ENCODE measurements at places on chromosomes 4 and X. TPM values are rescaled to one million over a fixed set of nuclear protein-coding genes. Genes with fewer than 3 reads are reported as not detected.

KLF8 gene
- 2.9 TPM for total RNA-seq

ITM2A gene
- total RNA-seq = 75.8 TPM

COL4A6 gene
- total RNA-seq = not detected

CXCL6 gene
- not detected for total RNA-seq

PLAC8 gene
- total RNA-seq = 314 TPM

CABS1 gene
- not detected for total RNA-seq

- DNase-seq = no peak
- no peaks in the 10 kb centered on the region for H3K36me3 ChIP-seq
- peaks cover 3% of the 10 kb centered on the region for H3K4me1 ChIP-seq
Observed at GRCh38 chr4:176380352-176381157, 60.8 kb downstream of the SPCS3 start.

GRCh38 chr4:121551271-121551670, 145.5 kb downstream of the ANXA5 start:
- no peak for DNase-seq
- no peak overlapping the region for H3K4me3 ChIP-seq
- H3K4me1 ChIP-seq = no peaks in the 10 kb centered on the region
- H3K36me3 ChIP-seq = no peaks in the 10 kb centered on the region

DNA sequence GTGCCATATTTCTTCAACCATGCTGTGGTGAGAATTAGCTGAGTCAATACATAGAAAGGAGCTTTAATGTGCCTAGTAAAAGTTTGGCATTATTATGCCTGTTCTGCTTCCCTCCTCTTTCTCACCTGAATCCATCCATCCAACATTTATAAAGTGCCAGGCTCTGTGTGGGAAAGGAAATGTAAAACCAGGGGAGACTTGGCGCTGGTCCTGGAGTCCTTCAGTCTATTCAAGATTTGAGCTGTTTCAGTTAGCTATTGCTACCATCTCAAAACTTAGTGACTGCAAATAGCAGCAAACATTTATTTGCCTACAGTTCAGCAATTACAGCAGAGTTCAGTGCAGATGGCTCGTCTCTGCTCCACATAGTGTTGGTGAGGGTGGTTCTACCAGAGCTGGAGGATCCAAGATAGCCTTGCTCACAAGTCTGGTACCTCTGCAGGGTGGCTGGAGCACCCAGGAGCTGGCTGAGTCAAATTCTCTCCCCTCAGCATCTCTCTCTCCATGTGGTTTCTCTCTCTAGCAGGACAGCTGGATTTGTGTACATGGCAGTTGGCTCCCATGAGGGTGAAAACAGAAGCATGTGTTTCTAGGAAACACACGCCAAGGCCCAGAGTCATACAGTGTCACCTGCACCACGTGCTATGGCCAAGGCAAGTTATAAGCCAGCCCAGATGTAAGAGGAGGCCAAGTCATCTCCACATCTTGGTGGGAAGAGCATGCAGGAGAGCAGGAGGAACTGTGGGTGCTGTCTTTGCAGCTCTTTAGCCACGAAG, 77.3 kb downstream of the FHDC1 start:
- H3K4me1 ChIP-seq = peaks cover 4% of the 10 kb centered on the region
- no peak for DNase-seq
- H3K4me3 ChIP-seq = no peak overlapping the region
- H3K27ac ChIP-seq = no peak overlapping the region

DNA sequence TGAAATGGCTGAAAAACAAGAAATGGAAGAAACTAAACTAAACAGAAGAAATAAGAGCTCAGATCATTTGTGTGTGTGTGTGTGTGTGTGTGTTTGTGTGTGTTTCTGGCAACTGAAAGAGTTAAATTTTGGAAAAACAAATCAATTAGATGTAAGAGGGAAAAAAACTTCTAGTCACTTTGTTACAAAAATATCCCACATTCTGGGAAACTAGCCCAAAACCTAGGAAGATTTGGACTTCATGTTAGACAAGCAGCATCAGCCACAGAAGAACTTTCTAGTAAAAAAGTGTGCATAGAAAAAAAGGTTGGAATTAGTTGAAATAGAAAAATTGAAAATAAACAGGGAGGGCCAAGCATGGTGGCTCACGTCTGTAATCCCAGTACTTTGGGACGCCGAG, 111.6 kb upstream of the PRKG2 start:
- H3K4me3 ChIP-seq = no peak overlapping the region
- H3K27ac ChIP-seq = no peak overlapping the region
- peaks cover 8% of the 10 kb centered on the region for H3K27me3 ChIP-seq
- H3K4me1 ChIP-seq = no peaks in the 10 kb centered on the region

DNA sequence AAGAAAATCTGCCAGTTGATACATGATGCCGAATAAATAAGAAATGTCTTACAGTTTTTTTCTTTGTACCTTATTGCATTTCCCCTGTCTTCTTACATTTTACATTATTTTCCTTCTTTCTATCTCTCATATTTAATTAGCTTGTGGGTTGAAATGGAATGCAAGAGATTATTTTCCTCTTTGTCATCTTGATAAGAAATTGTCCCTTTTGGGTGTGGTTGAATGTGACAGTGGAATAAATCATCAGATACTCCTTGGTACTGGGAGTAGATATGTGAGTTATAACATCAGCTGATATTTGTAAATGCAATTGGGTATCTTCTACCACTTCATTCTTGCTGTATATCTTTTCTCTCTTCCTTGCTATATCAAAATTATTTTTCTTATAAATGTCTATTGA, 997.4 kb downstream of the RAPGEF2 start:
- H3K4me3 ChIP-seq = no peak overlapping the region
- H3K27me3 ChIP-seq = no peaks in the 10 kb centered on the region
- H3K36me3 ChIP-seq = no peaks in the 10 kb centered on the region
- DNase-seq = no peak

DNA sequence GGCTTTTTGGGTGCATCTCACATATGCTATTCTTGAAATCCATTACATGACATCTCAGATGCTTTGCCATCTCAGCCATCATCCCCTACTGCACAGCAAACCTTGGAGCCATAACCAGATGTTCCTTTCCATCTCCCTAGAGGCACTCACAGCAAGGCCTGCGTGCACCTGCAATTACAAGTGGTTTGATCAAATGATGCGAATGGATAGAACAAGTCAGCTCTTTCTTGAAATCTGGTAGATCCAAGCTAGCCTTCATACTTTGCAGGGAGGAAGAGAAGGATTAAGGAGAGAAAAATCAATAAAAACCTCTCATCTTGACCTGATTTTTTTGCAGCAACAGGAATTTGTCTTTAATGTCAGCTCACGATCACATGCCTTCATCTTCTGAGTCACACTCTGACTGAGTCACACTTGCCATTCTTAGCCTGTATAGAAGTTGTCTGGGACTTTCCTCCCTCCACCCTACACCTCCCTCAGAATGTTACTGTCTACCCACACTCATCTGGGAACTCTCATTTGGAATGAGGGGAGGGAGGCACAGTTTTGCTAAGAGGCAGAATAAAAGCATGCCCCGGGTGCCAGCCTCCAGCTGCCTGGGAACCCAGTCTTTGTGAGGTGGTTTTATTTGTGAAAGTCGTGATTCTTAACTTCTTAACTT, 11.9 kb upstream of the TRIML1 start:
- no peak overlapping the region for H3K4me3 ChIP-seq
- H3K27me3 ChIP-seq = no peaks in the 10 kb centered on the region
- no peaks in the 10 kb centered on the region for H3K4me1 ChIP-seq
- no peaks in the 10 kb centered on the region for H3K36me3 ChIP-seq
- H3K27ac ChIP-seq = no peak overlapping the region

DNA sequence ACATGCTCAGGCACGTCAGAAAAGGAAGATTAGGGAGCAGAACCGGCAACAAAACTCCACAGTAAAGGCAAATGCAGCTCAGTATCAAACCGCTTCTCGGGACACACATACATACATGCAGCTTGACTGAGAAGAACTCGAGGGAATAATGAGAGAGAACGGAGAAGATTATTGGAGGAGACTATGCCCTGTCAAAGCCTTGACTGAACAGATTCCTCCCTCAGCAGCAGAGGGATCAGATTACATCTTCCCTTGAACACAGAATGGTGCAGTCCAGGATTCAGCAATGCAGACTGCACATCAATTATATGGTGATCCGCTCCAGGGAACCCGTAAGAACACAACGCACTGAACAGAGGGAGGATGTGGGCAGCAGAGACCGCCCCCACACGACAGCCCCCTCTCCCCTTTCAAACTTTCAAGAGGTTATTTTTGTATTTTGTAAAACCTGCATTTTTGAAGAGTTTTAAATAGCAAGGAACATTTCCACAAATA, 183.2 kb downstream of the FBXW7 start:
- no peaks in the 10 kb centered on the region for H3K36me3 ChIP-seq
- H3K27me3 ChIP-seq = no peaks in the 10 kb centered on the region
- DNase-seq = no peak
- peak overlapping the region; percentile 49 for H3K4me3 ChIP-seq

GRCh38 chr4:20151436-20151835, 100.3 kb upstream of the SLIT2 start:
- H3K27me3 ChIP-seq = no peaks in the 10 kb centered on the region
- no peaks in the 10 kb centered on the region for H3K4me1 ChIP-seq
- no peak for DNase-seq
- H3K36me3 ChIP-seq = no peaks in the 10 kb centered on the region
- H3K4me3 ChIP-seq = no peak overlapping the region

DNA sequence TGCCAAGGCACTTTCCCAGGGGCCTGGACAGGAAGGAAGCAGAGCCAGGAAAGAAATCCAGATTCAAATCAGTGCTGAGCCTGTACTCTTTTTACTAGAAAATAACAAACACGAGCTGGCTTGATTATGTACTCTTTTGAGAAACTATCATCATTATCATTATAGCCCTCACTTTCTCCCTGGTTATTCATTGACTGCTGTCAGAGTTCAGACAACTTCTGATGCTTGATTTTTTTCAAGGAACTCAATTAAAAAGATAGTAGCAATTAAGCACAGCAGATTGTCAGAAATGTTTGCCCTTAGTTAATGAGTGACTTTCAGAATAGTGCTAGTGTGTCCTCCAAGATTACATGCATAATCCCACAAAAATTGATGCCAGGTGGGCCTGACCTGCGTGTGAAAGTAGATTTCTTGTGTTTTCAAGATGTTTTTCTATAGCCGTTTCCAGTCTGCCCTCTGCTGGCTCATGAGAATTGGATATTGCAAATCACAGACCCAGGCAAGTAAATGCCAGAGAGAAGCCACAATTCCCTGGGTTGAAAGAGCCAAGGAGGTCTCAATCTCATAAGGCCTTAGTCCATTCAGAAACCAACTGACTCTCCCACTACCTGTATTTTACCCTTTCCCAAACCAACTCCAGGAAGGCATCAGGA, 14.3 kb upstream of the PNPLA4 start:
- no peaks in the 10 kb centered on the region for H3K4me1 ChIP-seq
- H3K36me3 ChIP-seq = no peaks in the 10 kb centered on the region
- H3K27ac ChIP-seq = no peak overlapping the region
- H3K4me3 ChIP-seq = no peak overlapping the region

DNA sequence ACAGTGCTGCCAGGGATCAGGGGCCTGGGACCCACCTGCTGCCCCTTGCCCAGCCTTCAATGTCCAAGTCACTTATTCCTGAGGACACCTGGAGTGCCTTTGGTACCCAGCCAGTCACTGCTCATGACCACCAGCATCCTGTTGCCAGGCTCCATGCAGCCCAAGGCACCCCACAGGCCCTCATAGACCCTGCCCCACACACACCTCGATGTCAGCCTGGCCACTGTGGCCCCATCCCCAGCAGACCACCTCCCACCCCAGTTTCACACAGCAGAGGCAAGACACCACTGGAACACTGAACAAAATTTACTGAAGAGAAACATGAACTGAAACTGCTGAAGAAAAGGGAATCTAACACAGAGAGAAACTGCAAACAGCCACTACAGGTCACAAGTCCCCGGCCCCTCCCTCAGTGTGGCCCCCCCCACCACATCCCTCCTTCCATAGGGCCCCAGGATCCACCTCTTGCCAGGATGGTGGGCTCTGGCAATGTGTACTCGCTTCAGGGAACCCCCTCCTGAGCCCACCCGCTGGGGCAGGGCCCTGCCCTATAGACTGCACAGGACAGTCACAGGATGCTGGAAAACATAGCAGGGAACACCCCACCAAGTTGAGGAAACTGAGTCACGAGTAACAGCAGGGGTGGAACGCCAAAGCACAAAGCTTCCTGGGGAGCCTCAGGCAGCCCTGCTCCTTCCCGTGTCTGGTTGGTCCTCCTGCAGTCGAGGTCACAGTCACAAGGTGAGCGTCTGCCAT, 5.2 kb downstream of the PNMA5 start:
- H3K27ac ChIP-seq = no peak overlapping the region
- no peaks in the 10 kb centered on the region for H3K27me3 ChIP-seq
- no peak overlapping the region for H3K4me3 ChIP-seq
- no peaks in the 10 kb centered on the region for H3K36me3 ChIP-seq
- DNase-seq = no peak

DNA sequence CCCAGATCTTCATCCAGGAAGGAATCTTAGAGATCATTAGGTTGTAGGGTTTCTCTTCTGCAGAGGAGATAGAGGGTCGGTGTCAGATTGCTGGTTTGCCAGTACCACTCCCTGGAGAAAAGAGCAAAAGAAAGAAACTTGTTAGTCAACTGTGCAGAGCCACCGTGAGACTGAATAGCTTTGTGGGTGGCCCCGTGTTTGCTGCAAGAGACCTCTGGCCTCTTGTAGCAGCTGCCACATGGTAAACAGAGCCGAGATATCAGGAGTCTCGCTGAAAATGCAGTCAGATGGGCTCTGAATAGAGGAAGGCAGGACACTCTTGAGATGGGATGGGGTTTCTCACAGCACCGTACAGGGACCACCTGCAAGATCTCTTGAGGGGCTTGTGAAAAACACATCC, 149.7 kb downstream of the PTTG2 start:
- no peak overlapping the region for H3K4me3 ChIP-seq
- DNase-seq = no peak
- no peak overlapping the region for H3K27ac ChIP-seq
- H3K27me3 ChIP-seq = no peaks in the 10 kb centered on the region
- H3K4me1 ChIP-seq = peaks cover 5% of the 10 kb centered on the region

GRCh38 chr4:178415925-178416324, 973.7 kb upstream of the AGA start:
- no peaks in the 10 kb centered on the region for H3K36me3 ChIP-seq
- no peaks in the 10 kb centered on the region for H3K4me1 ChIP-seq

- no peaks in the 10 kb centered on the region for H3K27me3 ChIP-seq
- no peak for DNase-seq
- H3K4me1 ChIP-seq = peaks cover 11% of the 10 kb centered on the region
- H3K27ac ChIP-seq = peak overlapping the region; percentile 64
Observed at GRCh38 chr4:184684491-184685189, 35.1 kb downstream of the PRIMPOL start.

DNA sequence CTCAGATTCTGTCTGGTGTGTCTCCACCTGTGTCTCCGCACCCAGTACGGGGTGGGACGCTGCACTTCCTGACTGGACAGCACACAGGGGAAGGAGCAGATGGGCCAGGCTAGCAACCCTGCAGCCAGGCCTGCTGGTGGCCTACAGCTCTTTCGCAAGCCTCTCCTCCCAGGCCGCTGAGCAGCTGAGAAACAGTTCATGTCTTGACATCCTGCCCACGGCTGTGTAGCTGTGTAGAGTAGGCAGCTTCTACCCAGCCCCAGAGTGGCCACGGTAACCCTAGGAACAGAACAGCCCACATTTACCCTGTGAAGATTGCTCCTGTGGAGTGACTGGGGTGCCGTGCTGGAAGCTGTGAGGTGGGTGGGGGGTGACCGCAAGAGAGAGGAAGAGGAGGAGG, 38.9 kb downstream of the CCNQ start:
- no peak overlapping the region for H3K4me3 ChIP-seq
- no peak for DNase-seq
- H3K27me3 ChIP-seq = no peaks in the 10 kb centered on the region
- no peaks in the 10 kb centered on the region for H3K36me3 ChIP-seq
- H3K27ac ChIP-seq = no peak overlapping the region
